ENCODE measurements at places on chromosomes 7 and 10.

DNA sequence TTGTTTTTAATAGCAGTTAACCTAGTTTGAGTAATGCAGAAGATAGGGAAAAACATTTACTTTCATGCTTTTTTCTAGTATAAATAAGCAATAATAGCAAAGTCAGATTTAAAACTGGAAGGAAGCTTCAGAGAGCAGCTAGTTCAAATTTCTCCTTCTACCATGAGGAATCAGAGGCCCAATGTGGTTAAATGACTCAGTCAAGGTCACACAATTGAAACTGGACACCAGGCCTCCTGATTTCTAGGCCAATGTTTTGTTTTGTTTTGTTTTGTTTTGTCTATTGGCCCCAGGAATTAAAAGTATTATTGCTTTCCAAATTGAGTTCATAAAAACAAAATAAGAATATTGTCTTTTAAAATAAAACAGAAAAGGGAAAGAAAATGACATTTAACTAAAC lies 122.3 kb downstream of the TRIL start:
- no peak for DNase-seq

DNA sequence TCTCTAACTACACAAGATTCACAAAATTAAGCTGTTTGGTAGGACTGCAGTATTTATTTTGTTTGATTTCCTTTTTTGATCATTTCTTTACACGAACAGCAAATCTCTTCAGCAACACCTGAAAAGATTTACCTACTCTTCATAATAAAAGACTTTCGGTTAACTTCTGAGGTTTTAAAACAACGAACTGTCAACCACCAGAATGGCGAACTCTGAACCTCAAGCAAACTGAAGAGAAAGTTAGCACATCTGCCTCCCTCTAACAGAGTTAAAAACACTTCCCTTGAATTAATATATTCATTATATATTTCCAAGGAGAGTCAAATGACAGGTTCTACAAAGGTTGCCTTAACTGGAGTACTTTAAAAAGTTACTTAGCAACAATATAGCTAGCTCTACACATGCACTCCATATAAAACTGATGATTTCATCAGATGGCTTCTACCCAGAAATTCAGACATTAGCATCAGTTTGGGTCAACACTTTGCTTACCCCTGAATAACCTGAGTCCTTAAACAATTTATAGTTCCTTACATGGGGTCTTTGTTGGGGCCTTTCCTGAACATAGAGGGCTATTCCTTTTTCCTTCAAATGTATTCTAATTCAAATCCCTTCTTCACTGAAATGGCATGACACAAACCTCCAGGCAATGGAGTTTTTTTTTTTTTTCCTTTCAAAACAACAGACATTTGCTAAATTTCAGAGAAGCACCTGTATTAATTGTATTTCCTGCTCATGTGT lies 118.3 kb downstream of the SEM1 start:
- no peak for DNase-seq

DNA sequence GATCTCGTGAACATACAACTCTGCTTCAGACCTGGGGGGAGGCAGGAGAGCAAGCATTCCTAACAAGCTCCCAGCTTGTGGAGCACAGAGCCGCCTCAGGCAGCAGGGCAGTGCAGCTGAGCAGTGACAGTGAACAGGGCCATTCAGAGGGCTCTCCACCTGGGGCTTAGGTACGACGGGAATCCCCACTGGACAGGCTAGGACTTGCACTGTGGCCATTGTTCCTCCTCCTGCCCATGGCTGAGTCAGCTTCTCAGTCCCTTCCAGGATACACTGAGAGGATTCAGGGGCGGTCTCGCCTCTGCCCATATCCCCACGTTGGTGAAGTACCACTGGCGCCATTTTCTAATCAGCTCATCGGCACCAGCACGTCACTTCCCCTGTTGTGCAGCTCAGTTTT lies 71.1 kb downstream of the FIGNL1 start:
- peak; percentile 62 for DNase-seq

GRCh38 chr10:6385665-6386064 lies 182.9 kb downstream of the PFKFB3 start:
- DNase-seq: no peak

- no peak for DNase-seq
These were observed 8.2 kb downstream of the CLDN12 start for GRCh38 chr7:90411510-90411909.

DNA sequence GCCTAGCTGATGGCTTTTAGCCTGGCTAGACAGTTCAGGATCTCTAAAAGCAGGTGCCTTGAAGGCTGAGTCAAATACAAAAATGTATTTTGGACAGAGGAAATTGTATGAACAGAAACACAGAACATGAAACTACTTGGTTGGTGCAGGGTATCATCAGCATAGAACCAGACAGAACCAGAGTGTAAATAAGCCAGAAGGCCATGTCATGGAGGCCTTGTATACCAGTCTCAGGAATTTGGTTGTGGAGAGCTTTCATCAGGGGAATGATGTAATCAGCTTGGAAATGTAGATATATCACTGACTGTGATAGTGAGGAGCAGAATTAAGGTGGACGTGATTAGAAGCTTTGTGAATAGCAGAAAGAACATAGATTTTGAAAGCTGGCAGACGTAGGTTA lies 82.9 kb downstream of the CFTR start:
- DNase-seq: no peak

DNA sequence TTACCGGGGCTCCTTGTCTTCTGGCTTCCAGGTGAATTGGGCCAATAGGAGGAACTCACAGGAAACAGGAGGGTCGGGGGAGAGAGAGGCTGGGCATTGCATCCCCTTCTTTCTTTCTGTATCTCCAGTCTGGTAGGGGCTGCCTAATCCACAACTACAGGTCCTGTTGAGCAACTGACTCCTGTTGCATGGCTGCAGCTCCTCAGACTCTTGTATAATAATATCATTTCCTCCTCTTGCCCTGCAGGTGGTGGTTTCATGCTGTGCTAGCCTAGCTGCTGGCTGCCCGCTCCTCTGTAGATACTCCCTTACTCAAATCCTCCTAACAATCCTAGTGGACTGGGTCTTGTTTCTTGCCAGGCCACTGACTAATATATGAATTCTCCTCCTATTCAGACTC lies 276.5 kb upstream of the SMIM30 start:
- no peak for DNase-seq

DNA sequence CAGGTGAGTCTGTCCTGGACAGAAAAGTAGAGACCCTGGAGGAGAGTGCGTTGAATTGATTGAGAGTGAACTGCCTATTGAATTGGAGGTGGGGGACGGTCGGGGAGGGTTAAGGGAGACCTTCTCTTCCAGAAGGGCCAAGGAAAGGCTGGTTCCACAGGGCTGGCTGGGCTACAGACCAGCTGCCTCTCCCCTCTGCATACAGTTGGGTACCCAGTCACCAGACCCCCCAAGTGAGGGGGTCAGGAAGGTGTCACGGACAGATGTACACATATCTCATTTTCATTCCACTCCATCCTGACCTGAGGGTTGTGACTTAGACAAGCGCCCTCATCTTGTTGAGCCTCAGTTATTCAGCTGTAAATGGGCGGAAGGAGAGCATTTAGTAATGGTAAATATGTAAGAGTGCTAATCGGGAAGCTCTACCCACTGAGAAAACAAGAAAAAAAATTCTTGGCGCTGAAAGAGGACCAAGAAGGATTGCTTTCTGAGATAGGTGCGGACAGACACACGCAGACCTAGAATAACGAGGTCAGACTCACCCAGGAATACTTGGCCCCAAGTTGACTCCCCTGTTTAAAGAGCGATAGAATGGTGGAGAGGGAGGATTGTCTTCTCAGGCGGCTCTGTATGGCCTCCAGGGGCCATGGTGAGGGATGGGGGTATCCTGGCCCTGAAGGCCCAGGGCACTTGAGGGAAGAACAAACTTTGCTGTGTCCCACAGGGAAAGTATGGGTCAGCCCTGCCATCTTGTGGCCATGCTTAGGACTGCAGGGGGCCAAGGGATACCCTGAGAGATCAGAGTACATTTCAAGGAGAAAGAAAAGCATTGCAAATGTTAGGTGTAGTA lies 7.2 kb upstream of the MBL2 start:
- DNase-seq: no peak

GRCh38 chr7:12300415-12300814 lies 89.3 kb downstream of the TMEM106B start:
- no peak for DNase-seq

GRCh38 chr10:126969310-126969709 lies 64.1 kb downstream of the DOCK1 start:
- no peak for DNase-seq

DNA sequence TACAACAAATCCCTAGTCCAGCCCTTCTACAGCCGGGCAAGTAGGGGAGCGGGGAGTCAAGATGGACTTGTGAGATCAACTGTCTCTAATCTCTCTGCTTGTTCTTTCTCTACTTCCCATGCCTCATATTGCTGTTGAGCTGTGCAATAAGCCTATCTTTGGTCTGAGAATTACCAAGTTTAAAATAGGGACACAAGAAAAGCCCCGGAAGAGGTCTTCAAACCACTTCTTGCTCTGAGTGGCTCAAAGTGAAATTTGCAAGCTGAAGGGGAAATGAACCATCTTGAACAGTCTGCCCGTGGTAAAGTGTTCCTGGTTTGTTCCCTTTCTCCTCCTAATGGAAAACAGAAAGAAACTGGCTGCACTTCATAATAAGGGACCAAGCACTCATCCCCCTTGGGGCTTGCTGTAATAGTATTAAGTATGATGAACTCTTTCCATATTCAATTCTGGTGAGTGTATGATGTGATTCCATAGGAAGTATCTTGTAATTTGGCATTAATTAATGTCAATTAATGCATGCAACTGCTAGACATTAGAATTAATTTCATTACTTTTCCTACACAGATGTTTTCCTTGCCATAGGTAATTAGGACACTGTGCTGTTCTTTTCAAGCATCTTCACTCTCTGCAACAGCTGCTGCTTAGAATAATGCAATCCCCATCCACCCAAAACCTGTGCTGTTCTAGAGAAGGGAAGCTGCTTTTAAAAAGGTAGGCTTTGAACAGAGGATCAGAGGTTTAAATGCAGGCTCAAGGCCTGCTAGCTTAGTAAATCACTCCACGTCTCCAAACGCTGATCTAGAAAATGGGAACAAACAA lies 449.6 kb downstream of the SORCS1 start:
- DNase-seq: no peak

DNA sequence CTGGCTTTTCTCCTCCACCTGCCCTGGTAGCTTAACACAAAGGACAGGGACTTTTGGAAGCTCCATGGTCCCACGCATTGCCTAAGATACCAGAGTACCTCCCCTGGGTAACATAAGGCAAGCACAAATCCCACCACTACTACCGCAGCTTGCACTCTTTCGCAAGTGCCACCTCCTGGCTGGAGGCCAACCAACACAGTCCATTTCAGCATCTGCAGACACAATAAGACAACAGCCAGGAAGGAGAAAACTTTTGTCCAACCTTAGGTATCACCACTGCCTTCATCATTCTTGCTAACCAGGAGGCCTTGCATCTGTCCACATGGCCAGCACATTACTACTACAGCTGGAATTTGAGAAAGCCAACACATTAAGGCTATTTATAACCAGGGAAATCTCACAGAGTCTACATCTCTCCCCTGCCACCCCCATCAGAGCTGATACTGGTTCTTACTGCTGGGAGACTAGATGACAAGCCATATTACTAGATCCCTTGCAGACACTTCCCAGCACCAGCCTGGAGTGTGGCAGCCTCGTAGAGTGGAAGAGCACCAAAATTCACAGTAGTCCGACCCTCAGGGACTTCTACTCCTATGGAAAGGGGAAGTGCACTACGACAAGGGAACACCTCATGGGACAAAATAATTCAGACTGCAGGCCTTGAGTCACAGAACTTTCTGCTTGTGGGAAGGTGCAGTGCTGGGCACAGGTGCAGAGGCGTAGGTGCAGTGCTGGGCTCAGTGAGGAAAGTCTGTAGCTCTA lies 39.8 kb upstream of the CDK13 start:
- DNase-seq: no peak

DNA sequence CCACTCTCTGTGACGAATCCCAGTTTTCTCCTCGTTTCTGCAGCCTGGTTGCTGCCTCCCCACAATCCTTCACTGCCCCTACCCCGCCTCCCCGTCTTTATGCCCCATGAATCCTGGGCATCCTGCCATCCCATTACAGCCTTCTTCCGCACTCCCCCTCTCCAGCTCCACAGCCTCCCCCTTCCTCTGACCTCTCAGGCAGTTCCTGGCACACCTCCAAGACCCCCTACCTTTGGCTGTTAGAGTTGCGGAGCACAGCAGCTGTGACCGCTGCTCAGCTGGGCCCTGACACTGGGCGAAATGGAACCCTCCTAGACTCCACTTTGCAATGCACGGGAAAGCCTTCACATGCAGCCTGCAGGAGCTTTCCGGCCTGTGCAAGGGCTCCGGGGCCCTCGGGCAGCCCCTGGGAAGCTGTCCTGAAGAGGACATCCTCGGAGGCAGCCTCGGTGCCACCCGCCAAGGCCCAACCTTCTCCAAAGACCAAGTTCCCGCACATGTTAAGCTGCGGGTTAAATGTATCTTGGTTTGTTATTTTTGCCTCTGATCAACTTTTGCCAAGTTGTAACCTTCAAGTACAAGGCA lies 400.7 kb upstream of the MKI67 start:
- no peak for DNase-seq
